ENCODE measurements at places on chromosomes 7 and 10. TPM values are rescaled to one million over a fixed set of nuclear protein-coding genes. Genes with fewer than 3 reads are reported as not detected.

GRCh38 chr7:95411036-95411435 lies 14.9 kb upstream of the PON3 start:
- no peak overlapping the region for H3K4me3 ChIP-seq
- no peaks in the 10 kb centered on the region for H3K27me3 ChIP-seq
- no peak overlapping the region for H3K27ac ChIP-seq
- H3K36me3 ChIP-seq, result no peaks in the 10 kb centered on the region
- DNase-seq, result no peak

DNA sequence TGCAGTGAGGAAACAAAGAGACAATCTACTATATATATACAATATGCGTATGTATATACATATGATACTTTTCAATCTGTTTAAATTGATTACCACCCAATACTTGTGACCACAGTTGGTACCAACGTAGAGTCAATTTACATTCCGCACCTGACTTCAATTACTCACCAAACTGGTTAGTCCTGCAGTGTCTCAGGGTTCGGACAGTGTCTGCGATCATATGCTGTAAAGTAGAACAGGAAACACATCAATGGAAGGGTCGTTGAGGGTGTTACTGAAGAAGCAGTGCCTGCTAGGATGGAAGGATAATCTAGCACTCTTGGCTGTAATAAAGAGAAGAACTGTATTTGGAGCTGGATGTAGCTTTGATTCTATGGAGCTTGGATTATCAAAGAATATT lies 179.7 kb upstream of the CDCA7L start:
- H3K4me3 ChIP-seq, result no peak overlapping the region
- H3K36me3 ChIP-seq, result peaks cover 45% of the 10 kb centered on the region
- H3K27me3 ChIP-seq, result no peaks in the 10 kb centered on the region
- H3K4me1 ChIP-seq, result peaks cover 7% of the 10 kb centered on the region
- no peak for DNase-seq

GRCh38 chr7:537911-538634 lies 18.4 kb upstream of the PDGFA start:
- H3K27me3 ChIP-seq, result no peaks in the 10 kb centered on the region
- H3K4me1 ChIP-seq, result no peaks in the 10 kb centered on the region
- no peak for DNase-seq

GRCh38 chr7:159024280-159024951 lies 120.3 kb downstream of the VIPR2 start:
- H3K27me3 ChIP-seq, result no peaks in the 10 kb centered on the region
- DNase-seq, result no peak
- H3K36me3 ChIP-seq, result no peaks in the 10 kb centered on the region

DNA sequence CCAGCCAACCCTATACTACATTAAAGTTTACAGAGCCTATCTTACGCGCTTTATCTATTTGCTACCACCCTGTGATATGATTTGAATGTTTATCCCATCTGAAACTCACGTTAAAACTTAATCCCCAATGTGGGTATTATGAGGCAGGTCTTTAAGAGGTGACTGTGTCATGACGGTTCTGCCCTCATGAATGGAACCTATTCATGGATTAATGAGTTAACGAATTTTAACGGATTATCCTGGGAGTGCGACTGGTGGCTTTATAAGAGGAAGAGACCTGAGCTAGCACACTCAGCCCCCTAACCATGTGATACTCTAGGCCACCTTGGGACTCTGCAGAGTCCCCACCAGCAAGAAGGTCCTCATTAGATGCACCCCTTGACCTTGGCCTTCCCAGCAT lies 37.8 kb downstream of the SRPK2 start:
- no peaks in the 10 kb centered on the region for H3K36me3 ChIP-seq
- H3K4me1 ChIP-seq, result peaks cover 40% of the 10 kb centered on the region
- DNase-seq, result no peak
- H3K27ac ChIP-seq, result no peak overlapping the region
- H3K27me3 ChIP-seq, result no peaks in the 10 kb centered on the region

DNA sequence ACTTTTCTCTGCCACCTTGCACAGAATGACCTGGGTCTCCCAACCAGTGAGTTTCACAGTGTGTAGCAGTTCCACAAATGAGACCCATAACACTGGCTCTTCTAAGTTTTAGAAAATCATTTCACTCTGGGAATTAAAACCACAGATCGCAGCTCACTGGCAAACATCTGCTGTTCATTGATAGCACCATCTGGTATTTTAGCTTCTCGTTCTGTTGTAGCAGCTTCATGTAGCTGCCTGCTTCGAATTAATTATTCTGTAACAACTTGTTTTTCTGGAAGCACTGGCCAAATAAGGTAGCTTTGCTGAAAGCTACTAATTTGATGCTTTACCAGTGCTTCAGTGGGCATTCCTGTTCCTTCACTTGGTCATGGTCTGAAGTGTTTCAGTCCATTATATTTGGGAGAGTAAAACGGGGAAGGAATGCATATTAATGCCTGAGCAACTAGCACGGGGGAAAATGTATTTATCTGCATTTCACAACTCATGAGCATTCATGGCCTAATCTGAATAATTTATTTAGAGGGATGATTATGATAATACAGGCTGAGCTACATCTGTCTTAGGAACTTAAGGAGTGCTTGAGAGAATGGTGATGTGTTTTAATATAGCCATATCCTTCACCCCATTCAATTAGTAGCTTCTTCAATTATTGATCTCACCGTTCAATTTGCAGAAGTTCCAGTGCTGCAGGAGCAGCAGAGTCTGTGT lies 447.4 kb downstream of the XPNPEP1 start:
- H3K27me3 ChIP-seq, result no peaks in the 10 kb centered on the region
- no peak overlapping the region for H3K4me3 ChIP-seq
- H3K4me1 ChIP-seq, result no peaks in the 10 kb centered on the region
- no peaks in the 10 kb centered on the region for H3K36me3 ChIP-seq
- DNase-seq, result no peak

Gene BAMBI
- not detected for total RNA-seq

Gene ZNF518A
- total RNA-seq, result 17.0 TPM

Data from Karpas-422 (cell line).